ENCODE measurements at places on chromosomes 11 and 22.

- no peak for ATAC-seq
Observed at GRCh38 chr11:8799273-8799672, 111.7 kb upstream of the AKIP1 start.

- ATAC-seq = no peak
Observed at GRCh38 chr11:64926689-64927088, 2.2 kb downstream of the PPP2R5B start.

GRCh38 chr11:122285070-122285988 is 169.3 kb upstream of the BLID start:
- no peak for ATAC-seq

DNA sequence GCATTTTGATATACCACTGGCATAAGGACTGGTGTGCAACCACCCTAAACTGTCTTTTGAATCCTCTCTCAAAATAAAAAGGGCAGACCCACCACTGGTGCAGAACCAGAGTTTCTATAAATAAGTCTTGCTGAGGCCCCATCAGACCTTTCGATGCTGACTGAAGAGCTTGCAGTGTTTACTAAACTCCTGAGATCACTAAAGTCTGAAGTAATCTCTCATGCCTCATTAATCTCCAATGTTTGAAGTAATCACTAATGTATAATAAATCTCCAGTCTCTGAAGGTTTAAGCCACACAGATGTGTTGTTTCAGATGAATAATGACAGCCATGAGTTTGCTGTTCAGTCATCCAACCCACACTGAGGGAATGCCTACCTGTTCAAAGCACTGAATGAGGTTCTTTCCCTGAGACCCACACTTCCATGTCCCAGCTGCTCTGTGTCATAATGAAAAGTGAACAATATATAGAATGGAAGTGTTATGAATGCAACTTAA is 50.6 kb upstream of the DEUP1 start:
- ATAC-seq = no peak

GRCh38 chr11:6385046-6385777 is 5.1 kb upstream of the SMPD1 start:
- no peak for ATAC-seq
